Stimulated activated CD4-positive, alpha-beta T cell treated with anti-CD3 and anti-CD28 coated beads, Interleukin-1b, Interleukin-23, amount 100 ng/mL, for 24 hours (primary cell): ENCODE measurements at places on chromosomes 4 and X.

GRCh38 chrX:95332530-95332929 lies 1352.1 kb upstream of the DIAPH2 start:
- DNase-seq: no peak

GRCh38 chrX:1500701-1501624 lies 36.0 kb downstream of the P2RY8 start:
- no peak for DNase-seq

DNA sequence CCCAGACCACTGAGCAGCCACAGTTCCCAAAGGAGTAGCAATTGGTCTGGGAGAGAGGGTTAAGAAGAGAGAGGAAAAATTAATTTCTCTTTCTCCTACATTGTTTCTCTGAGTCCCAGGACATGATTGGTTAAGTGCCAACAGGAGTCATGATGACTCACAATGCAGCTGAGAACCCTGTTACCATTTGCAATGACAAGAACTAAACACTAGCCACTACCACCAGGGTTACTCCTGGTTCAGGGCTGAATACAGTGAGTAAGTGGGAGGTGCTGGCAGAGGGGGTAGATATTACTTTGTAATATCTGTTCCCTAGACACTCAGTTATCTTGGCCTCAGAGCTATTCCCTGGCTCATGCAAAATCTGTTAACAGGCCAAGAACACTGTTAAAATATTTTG lies 18.0 kb downstream of the ETDC start:
- DNase-seq: no peak

GRCh38 chrX:124433186-124433585 lies 86.8 kb downstream of the SH2D1A start:
- no peak for DNase-seq

GRCh38 chr4:40511036-40511614 lies 118.5 kb downstream of the RBM47 start:
- no peak for DNase-seq

- no peak for DNase-seq
Measured at GRCh38 chr4:4752025-4752424, 107.4 kb upstream of the MSX1 start.

DNA sequence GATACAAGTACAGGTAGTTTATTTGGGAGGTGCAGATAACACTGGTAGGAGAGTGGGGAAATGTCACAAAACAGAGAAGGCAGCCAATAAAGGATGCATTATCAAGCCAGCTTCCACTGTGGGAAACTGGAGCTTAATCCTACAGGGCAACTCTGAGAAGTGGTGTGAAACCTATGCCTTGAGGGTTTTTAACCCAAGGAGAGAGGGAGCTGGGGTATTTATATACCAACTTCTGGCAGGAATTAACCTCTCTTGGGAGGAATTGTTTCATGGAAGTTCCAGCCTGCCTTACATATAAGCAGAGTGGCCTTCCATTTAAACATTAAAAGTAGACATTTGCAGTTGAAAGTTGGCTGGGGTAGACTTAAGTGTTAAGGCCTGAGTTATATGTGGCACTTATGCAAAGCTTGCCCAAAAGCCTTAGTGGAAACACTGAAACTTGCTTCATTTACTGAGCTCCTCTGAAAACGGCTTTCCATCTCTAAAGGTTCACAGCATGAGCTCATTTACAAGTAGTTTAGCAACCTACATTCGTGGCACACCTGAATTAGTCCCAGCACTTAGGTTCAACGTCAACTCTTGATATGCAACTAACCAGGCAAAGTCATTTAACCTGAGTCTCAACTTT lies 19.2 kb downstream of the MAGEB17 start:
- DNase-seq: no peak

DNA sequence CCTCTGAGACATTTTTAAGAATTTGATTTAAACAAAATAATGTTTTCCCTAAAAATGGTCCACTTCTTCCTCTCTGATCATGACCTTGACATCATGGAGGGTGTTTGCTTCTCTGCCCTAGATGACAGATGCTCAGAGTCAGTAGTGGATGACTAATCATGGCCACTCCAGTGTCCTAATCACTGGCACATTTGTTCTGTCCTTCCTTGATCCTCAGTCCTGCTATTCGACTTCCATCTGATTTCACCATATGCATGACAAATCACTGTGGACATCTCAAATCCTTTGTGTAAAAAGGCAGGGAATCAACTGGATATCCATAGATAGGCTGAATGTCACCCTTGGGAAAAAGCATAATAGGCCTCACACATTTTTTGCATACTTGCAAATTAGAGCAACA lies 9.0 kb downstream of the CRMP1 start:
- DNase-seq: no peak

DNA sequence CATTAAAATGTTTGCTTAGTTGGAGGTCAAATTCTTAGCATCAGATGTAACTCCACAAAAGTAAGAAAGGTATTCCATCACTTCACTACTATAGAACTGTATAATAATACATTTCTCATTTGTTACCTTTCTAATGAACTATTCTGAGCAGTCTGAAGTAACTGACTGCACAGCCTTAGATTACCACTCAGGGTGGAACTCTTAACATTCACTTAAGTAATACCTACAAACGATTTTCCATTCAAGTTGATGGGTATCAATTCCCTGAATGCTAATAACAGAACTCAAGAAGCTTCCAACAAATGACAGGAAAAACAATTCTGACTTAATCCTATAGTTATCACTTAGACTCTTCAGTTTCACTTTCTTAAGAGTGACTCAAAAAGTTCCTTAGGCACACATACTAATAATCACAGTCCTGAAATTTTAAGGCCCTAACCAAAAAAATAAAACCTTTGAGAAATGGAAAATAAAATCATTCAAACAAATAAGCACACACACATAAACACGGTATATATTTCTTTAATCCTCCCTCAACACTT lies 20.9 kb downstream of the HNRNPD start:
- no peak for DNase-seq

DNA sequence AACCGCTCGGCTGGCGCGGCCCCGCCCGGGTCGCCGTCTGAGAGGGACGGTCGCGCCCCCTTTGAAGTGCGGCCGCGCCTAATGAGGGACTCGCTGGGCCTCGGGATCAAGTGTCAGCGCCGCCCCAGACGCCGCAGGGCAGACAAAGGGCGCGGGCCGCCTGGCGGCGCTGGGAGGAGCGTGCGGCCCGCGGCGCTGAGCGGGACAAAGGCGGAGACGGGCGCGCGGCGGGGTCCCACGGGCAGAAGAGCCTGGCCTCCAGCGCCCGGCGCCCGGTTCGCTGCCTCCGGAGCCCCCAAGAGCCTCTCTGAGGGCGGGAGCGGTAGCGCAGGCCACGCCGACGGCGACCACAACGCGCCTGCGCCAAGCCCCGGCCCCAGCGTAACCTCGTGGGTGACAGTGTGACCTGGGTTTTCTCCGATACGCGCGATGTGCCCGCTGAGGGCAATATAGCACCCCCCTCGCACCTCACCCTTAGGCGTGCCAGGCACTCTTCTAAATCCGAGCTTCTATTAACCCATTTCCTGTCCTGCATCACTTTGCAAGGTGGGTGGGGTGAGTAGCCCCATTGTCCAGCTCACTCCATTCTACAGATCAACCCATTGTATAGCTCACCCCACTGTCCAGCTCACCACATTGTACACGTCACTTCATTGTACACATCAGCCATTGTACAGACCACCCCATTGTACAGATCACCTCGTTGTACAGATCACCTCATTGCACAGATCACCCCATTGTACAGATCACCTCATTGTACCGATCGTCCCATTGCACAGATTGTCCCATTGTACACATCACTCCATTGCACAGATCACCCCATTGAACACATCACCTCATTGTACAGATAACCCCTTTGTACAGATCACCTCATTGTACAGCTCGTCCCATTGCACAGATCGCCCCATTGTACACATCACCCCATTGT lies 33.7 kb upstream of the STX18 start:
- peak; percentile 26 for DNase-seq
